ENCODE measurements at places on chromosomes 4 and X.

DNA sequence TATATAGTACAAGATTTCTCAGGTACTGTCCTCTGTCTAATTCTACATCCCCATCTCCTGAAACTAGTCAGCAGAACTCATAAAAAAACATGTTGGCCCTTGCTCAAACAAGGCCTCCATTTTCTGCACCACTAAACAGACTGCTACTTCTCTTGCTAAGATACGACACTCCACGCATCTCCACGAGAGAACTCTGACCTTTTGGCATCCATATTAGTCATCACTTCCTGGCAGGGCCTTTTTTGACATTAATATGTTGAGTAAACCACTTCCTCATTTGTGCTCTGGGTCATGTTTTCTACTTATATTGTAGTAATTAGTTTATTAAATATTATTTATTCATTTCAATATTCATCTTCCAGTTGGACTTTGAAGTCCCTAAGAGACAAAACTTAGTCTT is 65.6 kb downstream of the DCAF8L1 start:
- DNase-seq = no peak

GRCh38 chr4:110055158-110055768 is 142.6 kb downstream of the EGF start:
- DNase-seq = peak; percentile 12

GRCh38 chr4:47122592-47123291 is 91.4 kb downstream of the GABRB1 start:
- peak; percentile 71 for DNase-seq

GRCh38 chrX:69429339-69430015 is 74.6 kb upstream of the NALF2 start:
- DNase-seq = no peak

DNA sequence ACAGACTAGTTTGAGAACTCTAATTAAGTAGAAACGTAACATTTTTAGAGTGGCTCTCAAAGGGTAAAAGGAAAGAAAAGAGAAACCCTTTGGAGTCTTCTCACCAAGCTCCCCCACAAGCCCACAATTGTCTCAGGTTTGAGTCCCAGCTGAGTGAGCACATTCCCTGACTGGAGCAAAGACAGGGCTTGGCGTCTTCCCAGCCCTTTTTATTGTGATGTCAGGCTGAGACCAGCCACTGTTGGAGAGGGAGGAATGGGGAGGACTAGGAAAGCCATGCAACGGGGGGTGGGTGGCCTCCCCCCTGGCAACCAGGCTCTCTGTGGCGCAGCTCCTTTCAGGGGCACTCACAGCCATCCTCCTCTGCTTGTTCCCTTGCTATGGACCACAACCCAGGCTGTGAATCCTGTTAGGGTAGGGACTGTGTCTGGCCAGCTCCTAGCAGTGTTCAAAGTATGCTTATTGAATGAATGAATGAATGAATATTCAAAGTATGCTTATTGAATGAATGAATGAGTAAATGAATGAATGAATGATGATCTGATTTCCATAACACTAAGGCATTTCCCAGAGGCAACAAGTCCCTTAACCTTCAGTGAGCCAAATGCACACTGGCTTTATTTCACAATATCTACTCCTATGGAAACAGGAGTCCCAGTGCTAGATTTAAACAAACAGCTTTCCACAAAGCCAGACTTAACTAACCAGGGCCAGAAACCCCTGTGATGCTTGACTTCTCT is 413.3 kb downstream of the MID1IP1 start:
- no peak for DNase-seq

DNA sequence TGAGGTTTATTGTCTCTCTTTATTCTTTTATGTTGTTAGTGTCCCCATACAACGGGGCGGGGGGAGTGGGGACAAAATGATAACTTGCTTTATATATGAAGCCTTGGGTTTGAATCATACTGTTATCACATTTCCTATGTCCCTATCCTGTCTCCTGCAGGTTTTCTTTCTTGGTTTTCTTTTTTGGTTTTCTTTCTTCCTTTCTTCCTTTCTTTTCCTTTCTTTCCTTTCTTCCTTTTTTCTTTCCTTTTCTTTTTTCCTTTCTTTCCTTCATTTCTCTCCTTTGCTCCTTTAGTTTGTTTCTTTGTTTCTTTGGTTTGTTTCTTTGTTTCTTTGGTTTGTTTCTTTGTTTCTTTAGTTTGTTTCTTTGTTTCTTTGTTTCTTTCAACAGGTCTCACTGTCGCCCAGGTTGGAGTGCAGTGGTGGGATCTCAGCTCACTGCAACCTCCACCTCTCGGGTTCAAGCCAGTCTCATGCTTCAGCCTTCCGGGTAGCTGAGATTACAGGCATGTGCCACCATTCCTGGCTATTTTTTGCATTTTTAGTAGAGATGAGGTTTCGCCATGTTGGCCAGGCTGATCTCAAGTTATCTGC is 4.8 kb downstream of the FMR1 start:
- DNase-seq = no peak

GRCh38 chrX:130097507-130098209 is 12.6 kb downstream of the ELF4 start:
- peak; percentile 25 for DNase-seq

GRCh38 chr4:139018971-139019758 is 3.6 kb downstream of the NOCT start:
- DNase-seq = no peak

DNA sequence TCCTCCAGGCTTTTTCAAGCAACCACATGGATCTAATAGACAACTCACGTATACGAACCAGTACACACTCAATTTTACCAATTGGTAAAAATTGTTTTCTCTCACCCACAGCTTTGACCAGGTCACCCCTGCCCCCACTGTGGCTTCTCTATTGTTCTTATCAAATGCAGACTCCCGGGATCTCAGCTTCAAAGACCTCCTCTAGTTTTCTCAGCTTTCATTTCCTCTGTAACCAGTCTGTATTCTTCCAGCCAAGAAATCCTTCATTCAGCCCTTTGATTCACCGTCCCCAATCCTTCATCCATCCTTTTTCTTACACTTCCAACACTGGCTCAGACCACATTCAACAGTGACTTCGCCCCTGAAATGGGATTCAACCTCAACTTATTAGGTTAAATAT is 120.7 kb downstream of the CORIN start:
- DNase-seq = no peak

DNA sequence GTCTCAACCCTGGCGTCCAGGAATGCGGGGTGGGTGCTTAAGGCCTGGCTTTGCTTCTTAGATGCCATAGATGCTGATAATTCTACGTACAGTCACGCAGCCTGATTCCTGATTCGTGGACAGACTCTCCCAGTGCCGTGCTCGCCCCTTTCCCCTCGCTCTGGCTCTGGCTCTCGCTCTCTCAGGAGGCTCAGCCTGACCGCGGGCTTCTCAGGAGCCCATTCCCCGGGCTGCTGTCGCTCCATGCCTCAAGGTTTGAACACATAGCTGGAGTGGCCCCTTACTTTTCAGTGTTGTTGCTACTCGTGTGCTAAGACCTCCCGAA is 59.2 kb upstream of the ZC4H2 start:
- DNase-seq = no peak

- peak; percentile 65 for DNase-seq
Measured at GRCh38 chrX:16882702-16883486, 12.7 kb upstream of the RBBP7 start.

- DNase-seq = no peak
Measured at GRCh38 chrX:21932292-21933002, 8.1 kb upstream of the SMS start.

All from activated CD4-positive, alpha-beta T cell treated with anti-CD3 and anti-CD28 coated beads, Interleukin-2, amount 10 ng/mL, durations not matched to agents 7 days and 5 days (primary cell).